ENCODE measurements at places on chromosomes 2 and 18.
A peak's percentile ranks its signal among the peaks of the same experiment; 100 is the strongest.

GRCh38 chr2:134319596-134320254 is 65.9 kb downstream of the MGAT5 start:
- no peak for DNase-seq

- DNase-seq, result no peak
Observed at GRCh38 chr2:225140723-225141122, 98.5 kb upstream of the DOCK10 start.

DNA sequence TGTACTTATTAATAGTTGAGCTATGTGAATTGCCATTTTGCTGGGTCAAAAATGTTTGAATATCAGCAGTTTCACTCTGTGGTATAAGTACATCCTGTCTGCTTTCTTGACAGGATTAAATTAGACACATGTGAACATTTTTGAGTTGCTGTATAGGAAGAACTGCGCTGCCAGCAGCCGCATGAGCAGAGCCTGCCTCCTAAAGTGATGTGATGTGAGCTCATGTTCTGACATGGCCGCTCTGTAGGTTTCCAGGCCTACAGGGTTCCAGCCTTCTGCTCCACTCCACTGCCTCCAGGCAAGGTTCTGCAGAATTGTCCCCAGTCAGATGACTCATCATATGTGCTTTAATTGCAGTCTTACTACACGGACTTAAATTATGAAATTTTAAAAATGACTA is 119.7 kb upstream of the NFATC1 start:
- no peak for DNase-seq

GRCh38 chr2:104402825-104403224 is 451.1 kb upstream of the POU3F3 start:
- DNase-seq, result no peak

DNA sequence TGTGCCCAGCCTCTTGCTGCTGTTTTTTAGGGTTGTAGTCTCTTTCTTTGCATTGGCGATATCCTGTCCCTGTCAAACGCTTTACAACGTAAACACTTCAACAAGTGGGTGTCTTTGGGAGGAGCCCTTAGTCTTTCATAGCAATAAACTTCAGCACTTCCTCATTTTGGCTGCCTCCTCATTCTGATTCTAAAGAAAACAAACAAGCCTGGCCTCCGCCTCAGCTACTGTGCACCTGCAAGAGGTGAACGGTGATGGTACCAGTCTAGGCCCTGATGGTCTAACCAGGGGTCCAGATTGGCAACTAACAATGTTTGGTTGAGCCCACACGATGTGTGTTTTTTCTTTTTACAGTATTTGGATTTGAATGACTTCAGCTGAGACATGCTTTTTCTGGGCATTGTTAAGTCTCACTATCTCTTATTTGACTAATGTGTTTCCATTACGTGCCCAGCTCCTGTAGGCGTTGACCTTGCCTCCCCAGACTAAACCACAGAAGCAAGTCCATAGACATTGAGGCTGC is 53.2 kb upstream of the CUL3 start:
- no peak for DNase-seq

- no peak for DNase-seq
Observed at GRCh38 chr18:74334242-74334893, 18.7 kb downstream of the C18orf63 start.

GRCh38 chr18:73235491-73235890 is 367.7 kb upstream of the NETO1 start:
- DNase-seq, result peak; percentile 3

DNA sequence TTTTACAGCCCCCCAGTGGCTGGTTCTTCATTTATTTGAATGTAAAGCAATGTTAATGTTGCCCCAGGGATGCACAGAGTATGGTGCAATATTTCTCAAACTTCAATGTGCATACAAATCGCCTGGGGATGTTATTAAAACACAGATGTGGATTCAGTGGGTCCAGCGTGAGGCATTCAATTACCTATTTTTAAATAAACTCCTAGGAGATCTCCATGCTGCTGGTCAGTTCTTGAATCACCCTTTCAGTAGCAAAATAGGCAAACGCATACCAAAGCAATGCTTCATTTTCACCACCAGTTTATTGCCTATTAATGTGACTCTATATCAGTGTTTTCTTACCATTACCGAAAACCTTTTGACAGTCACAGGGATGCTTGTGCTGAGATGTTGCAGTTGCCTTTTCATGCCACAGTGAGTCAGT is 530.7 kb downstream of the CBLN2 start:
- no peak for DNase-seq

DNA sequence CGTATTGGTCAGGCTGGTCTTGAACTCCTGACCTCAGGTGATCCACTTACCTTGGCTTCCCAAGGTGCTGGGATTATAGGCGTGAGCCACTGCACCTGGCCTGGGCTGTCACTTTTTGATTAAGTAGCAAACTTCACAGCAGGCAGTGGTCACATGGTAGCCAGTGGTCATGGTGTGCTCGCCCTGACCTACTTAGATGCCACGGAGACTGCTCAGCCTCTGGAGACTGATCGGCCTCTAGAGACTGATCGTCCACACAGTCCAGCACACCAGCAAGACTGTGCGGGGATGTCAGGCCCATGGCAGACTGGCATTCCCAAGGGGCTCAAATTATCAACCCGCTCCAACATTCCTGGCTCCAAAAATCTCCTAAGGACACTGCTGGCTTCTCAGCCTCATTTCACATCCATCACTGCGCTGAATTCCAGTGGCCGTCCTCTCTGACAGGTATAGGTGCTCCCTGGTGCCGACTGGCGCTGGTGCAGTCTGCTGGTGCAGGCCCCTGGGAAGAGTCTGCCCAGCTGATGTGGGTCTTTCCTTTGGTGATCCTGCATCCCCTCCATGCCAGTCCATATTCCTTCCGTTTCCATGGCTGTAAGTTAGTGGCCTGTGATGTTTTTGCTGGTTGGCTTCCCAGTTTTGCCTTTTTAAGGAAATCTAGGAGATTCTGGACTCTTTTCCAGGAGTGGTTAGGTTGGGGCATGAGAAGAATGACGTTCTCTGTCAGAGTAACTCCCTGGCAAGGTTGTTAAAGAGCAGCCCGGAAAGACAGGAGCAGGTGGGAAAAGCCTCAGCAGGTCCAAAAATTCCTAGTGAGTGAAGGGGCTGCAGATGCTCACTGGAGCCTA is 374.5 kb upstream of the HS6ST1 start:
- no peak for DNase-seq

GRCh38 chr2:219416235-219416602 is 2.0 kb upstream of the DES start:
- DNase-seq, result no peak

- no peak for DNase-seq
Observed at GRCh38 chr2:7672685-7673071, 755.5 kb downstream of the RNF144A start.

DNA sequence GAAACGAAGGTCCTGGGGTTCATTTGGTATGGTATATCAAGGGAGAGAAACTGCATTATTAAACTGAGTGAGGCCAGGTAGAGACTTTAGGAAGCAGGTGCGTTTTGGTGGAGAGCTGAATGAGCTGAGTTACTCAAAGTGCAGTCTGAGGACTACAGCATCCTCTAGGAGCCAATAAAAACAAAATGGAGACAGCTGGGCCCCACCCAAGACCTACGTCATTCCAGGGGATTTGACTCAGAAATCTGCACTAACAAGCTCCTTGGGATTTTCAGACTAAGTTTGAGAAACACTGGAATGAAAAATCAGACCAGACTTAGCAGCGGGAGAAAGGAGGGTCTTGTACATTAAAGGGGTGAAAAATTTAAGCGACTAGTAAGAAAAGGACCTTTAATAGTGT is 131.5 kb downstream of the UXS1 start:
- DNase-seq, result no peak

DNA sequence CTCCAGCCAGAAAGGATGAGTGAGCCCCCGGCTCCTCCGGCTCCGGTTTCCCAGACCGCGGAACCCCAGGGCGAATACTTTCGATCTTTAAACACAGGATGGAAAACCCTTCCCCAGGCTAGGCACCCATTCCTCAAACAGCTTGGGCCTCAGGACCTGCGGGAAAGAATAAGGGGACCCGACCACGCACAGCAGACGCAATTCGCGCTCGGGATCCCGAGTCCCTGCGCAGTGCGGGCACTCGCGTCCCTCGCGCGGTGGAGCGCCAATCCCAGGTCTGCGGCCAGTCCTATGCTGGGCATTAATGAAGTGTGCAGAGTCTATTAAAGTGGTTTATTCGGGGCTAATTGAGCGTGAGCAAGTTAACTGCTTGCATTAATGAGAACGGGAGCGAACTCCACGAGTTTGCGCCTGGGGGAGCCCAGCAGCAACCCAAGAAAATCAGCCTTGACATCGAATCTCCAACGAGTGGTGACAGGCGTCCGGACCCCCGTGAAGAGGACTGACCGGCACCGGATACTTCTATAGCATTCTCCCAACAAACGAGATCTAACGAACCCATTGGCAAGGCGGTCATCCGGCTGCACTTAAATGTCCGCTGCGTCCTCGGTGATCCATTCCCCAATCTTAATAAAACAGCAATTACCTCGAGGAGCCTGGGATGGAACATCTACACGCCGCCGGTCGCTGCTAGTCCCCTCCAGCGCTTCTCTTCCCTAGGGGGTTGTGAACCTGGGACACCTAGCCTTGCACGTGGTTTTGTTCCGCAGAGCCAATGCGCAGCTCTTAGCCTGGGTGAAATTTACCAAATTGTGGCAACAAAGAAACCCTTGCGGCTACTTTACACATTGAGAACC is 1.6 kb downstream of the OSR1 start:
- DNase-seq, result no peak

DNA sequence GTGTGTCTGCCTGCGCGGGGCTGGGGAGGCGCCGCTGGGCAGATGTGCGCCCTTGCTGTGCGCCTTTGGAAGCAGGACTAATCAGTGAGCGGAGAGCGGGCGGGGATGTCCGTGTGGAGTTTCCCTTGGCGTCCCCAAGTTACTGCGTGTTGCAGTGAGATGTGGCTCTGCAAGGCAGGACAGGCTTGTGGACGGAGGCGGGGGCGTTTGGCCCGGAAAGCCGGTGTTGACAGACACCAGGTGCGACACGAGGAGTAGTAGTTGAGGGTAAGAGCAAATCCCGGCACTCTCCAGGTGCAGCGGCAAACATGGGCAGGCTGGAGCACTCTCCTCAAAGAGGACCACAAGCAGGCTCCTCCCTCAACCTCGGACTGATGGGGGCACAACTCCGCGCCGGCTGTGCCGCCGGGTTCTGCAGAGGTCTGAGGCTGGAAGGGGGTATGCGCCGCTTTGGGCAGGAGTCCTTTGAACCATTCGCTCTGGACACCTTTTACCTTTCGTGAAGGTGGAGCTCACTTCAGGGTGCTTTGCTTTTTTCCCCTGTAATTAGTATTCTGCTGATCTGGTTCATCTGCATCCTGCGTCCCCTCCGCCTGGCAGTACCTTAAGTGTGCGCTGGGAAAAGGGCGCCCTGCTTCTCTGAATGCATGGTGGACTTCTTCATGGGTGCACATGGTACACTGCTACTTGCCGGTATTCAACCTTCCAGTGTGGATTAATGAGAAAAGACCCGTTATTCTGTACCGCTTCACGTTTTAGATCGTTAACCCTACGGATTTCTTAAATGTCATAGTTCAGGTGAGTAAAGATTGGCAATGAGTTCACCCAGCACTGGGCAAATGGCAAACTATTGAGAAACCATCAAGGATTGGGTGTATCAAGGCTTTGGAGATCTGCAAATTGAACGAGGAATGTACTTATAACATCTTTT is 608 bp downstream of the CDH7 start:
- DNase-seq, result no peak

DNA sequence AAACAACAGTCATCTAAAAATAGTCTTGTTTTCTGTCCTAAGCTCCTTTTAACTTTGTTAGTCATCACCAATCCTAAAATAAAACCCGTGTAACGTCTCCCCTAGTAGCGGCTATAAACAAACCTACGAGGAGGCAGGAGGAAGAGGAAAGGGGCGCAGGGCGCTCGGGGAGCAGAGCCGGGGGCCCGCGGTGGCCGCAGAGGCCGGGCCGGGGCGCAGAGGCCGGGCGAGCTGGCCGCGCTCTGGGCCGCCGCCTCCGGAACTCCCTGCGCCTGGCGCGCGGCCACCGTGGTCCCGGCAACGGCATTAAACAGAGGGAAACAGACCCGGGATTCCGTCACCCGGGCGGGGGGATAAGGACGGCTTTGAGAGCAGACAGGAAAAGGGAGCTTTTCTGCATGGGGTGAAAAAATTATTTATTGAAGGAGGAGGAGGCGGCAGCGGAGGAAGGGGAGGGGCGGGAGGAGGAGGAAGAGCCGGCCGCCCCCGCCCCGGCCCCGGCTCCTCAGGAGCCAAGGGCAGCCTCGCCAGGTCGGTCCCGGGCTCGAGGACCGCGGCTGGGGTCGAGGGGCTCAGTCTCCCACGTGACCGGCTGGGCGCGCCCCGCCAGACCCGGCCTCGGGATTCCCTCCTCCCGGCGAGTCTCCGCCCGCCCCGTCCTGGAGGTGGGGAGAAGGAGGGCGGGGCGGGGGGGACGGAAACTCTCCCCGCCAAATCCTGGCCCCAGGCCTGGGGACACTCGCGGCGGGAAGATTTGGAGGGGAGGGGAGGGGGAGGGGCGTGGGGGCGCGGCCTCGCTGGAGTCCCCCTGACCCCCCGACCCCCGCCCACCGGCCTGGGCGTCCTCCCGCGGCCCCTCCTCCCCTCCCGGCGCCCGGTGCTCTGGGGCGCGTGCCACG is 1.8 kb upstream of the NFATC1 start:
- peak; percentile 48 for DNase-seq

- no peak for DNase-seq
Observed at GRCh38 chr18:60202708-60203107, 169.9 kb downstream of the MC4R start.

DNA sequence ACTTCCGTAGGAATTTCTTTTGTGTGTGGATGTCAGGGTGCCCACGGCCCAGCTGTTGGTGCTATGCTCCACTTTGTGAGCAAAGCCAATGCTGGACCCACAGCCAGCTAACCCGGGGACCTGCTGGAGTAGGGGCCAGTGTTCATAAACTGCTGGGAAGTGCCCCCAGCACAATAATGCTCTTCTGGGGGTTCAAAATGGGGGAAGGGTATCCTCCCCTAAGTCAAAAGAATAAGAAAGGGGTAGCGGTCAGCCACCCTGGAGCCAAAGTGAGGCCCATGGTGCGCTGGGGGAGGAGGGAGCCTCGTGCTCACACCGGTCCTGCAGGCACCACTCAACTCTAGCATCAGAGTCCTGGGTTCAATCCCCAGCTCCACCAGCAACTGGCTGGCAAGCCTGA is 115.8 kb upstream of the NPAS2 start:
- DNase-seq, result no peak

DNA sequence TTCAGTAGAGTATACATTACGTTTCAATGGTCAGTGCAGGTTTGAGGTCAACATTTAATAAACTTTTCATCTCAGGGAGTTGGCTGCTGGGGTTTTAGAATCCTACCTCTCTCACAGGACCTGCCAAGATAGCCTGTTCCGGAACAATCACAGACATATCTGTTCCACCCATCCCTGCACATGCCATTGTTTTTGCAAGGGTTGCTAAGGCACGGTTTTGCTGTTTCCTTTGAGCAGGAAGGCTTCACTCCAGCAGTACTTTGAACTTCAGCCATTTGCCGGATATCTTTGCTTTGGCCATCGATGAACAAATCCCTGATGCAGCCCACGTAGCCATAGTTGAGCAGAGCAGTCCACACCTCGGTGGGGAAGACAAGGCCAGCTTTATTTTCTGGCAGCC is 493.8 kb downstream of the NRXN1 start:
- DNase-seq, result no peak
